ENCODE measurements at places on chromosomes 7 and 10.

- DNase-seq, result no peak
Measured at GRCh38 chr7:47937711-47938573, 10.3 kb downstream of the PKD1L1 start.

GRCh38 chr10:2933071-2933470 is 134.3 kb upstream of the PFKP start:
- no peak for DNase-seq

DNA sequence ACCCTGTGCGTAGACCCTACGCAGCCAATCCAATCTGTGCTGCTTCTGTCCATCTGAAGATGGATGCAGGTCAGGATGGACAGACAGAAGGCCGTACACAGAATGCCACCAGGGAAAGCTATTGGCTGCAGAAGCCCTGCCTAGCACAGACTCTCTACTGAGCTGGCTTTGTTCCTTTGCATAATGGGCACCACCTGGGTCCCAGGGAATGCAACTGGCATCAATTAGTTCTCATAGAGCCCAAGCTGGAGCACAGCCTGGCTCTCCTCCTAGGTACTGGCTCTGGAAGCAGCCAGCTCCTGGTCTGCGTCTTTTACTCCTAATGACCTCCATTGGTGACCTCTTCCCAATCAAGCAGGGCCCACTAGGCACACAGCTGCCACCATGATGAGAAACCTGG is 26.8 kb upstream of the CACUL1 start:
- DNase-seq, result no peak

GRCh38 chr10:12902135-12902572 is 99.4 kb downstream of the CCDC3 start:
- DNase-seq, result peak; percentile 16

- DNase-seq, result no peak
Measured at GRCh38 chr10:131731780-131732630, 168.8 kb upstream of the PPP2R2D start.

- DNase-seq, result no peak
Measured at GRCh38 chr10:44386546-44387052, 1.7 kb upstream of the CXCL12 start.

DNA sequence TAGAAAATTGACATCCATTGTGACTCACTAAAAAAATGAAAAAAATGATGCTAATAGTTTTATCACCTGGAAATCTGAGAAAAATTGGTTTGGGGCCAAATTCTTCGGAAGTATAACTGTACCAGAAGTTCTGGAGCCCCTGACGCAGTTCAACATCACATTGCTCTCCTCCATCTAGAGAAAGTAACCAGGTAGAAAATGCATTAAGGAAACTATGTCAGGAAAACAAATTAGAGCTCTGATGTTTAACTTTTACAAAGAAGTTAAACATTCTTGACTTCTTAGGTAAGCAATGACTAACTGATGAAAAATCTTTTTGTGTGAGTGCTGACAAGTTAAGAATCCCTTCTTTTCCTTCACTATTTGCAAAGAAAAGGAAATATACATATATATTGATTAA is 61.1 kb upstream of the TMEM196 start:
- no peak for DNase-seq

DNA sequence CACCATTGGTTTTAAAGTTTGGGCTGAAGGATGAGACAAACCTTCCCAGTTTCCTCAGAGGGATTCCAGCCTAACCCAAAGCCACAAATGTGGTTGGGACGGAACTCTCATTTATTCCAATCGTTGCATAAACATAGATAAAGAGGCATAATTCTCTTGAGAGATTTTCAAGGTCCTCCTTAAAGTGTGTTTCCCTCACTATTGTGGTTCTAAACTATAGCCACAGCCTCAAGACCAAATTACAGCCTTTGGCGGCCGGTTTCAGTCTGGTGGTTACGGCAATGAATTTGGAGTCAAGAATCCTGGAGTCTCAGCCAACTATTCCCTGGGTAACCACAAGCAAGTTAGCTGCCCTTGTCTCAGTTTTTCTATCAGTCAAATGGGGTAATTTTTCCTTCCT is 42.6 kb downstream of the SEM1 start:
- DNase-seq, result no peak

DNA sequence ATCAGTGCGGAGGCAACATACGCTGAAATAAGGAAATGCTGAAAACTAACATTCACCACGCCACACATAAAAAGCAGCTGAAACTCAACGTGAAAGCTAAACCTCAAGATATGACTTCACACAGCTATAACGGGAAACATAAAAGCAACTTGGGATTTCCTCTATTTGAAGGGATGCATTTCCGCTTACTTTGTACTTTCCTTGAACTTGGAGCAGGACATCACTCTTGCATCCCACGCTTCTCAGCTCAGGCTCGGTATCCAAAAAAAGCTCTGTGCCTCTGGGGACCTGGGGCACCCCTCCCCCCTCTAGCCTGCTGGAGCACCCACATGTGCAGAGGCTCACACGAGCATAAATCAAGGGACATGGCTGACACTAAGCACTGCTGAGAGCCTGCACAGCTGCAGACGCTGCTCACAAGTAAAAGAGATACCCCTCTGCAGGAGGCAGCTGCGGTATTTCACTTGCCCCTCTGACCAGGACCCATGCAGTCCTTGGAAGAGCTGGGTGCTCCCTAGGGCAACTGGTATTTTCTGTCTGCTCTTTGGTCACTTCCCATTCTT is 34.2 kb downstream of the PARD3 start:
- DNase-seq, result peak; percentile 65

GRCh38 chr7:113060100-113060499 is 26.5 kb downstream of the GPR85 start:
- DNase-seq, result no peak
